IMR-90 (cell line): ENCODE measurements at places on chromosomes 7 and 10. TPM values are rescaled to one million over a fixed set of nuclear protein-coding genes. Genes with fewer than 3 reads are reported as not detected.
A peak's percentile ranks its signal among the peaks of the same experiment; 100 is the strongest.

GRCh38 chr7:113414401-113415035 is 296.2 kb upstream of the SMIM30 start:
- no peak for DNase-seq

DNA sequence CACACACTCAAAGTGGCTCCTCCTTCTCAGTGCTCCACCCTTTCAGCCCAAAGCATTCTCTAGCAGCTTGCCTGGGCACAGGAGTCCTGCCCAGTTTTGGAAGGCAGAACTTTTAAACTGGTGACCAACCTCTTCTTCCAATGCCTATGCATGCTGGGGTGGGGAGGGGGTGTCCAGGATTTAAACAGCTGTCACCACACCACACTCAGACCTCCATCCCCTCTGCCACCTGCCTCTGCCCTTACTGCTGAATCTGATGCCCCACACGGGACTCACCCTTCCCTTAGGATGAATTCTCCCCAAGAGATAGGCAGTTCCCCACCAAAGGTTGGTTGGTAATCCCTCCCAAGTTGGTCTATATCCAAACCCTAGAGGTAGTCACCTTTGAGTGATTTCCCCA is 50.2 kb downstream of the FRMPD2 start:
- DNase-seq: no peak

- no peak for DNase-seq
Measured at GRCh38 chr10:43195557-43195956, 57.3 kb downstream of the CSGALNACT2 start.

- DNase-seq: no peak
Measured at GRCh38 chr7:101012931-101013330, 7.0 kb upstream of the MUC17 start.

- peak; percentile 92 for DNase-seq
Measured at GRCh38 chr10:22655312-22655981, 58.9 kb downstream of the PIP4K2A start.

GRCh38 chr7:87944547-87944946 is 10.5 kb downstream of the ADAM22 start:
- DNase-seq: no peak

DNA sequence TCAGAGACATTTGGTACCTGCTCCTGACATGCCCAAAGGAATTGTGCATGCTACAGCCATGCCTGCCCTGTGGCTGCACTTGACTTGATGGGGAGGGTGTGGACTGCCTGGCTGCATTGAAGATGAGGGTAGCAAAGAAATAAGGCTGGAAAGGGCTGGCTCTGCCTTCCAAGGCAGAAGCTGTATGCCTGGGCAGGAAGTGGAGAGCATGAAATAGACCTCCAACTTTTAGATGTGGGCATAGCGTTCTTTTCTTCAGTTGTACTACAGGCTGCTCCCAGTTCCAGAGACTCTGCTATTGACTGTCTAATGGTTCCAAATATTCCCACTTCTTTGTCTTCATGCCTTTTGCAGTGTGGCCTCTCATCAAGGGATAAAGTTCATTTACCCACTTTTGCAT is 3.0 kb downstream of the C10orf120 start:
- DNase-seq: no peak

OR6V1 gene
- not detected in 2 replicates for total RNA-seq

ZNF503 gene
- 0.36 and 0.83 TPM in 2 replicates for total RNA-seq

DNA sequence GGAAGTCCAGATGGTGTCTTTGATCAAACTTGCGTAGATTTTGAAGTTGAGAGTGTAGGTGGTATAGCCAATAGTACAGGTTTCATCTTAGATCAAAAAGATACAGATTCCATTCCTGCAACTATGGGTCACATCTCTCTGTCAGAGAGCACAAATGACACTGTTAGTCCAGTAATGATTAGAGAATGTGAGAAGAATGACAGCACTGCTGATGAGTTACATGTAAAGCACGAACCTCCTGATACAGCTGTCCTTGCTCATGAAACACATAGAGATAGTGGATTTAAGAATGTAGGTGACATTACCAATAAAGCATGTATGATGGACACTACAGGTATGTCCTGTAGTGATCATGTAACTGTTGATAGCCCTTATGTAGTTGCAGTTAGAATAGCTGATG is 59.1 kb downstream of the LOXL4 start:
- peak; percentile 11 for DNase-seq

DNA sequence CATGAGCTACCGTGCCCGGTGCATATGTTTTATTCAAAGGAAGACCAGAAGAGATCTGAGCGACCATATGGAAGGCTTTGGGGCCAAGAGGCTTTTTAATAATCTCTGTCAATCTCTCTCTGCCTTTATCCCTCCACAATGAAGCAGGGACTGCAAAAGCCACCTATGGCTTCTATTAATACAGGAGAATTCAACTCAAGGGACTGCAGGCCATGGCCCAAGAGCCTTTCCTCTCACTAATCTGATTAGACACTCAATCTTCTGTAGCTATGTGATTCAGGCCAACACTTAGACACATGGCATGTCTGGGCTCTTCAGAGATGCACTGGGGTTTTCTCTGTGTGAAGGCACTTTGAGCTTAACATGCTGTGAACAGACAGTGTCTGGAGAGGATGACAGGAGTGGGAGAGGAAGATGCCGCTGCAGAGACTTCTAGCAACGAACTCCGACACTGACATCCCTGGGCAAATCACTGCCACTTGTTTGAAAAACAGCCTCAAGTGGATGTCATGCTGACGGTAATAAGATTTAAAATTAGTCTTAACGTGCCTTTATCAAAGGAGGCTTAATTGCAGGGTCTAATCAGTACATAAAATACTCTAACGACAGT is 114.4 kb upstream of the AOAH start:
- no peak for DNase-seq

- DNase-seq: no peak
Measured at GRCh38 chr10:120559800-120560199, 102.8 kb downstream of the PLPP4 start.

EFCAB10 gene
- total RNA-seq: not detected in 2 replicates
